Astrocyte (in vitro differentiated cells and primary cell): ENCODE measurements at places on chromosomes 4 and X.

GRCh38 chr4:53899586-53900270 lies 164.7 kb downstream of the CHIC2 start:
- peak; percentile 31 for DNase-seq

GRCh38 chr4:72531768-72532290 lies 37.2 kb downstream of the ADAMTS3 start:
- no peak for DNase-seq

DNA sequence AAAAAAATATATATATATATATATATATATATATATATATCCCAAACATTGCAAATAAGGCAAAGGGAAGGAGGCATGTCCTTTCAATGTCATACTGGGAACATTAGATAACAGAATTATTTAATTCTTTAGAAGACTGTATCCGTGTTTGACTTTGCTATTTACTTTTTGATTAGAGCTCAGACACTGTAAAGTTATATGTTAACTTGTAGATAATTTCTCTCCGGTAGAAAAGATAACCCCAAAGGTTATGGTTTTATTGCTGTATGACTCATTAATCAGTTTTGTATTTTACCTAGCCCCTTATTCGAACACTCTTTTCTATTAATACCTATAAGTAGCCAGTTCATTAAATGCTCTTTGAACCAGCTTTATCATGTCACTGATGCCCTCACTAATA lies 150.6 kb upstream of the DUSP21 start:
- DNase-seq, result no peak

GRCh38 chr4:155966171-155966570 lies 12.5 kb upstream of the CTSO start:
- no peak for DNase-seq

DNA sequence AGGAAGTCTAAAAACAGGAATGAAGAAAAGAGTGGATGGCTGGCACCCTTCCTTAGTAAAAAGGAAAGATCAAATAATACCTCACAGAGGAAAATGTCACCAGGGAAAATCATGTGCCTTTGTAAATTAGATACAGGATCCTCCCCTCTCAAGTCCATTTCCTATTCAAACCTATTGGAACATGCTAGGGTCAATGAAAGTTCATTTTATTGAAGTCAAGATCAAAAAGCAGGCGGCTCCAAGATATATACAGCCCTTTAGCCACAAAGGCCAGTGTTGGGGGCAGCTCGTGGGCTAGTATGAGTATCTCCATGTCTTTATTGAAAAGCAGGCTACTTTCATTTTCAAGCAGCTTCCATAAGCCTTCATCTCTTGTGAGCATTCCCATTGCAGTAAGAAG lies 141.1 kb downstream of the QDPR start:
- DNase-seq, result no peak

- DNase-seq, result no peak
Observed at GRCh38 chrX:114717921-114718320, 134.0 kb downstream of the HTR2C start.
